ENCODE measurements at places on chromosomes 3 and 15.

GRCh38 chr3:99757966-99758365 lies 59.7 kb upstream of the CMSS1 start:
- DNase-seq = no peak

DNA sequence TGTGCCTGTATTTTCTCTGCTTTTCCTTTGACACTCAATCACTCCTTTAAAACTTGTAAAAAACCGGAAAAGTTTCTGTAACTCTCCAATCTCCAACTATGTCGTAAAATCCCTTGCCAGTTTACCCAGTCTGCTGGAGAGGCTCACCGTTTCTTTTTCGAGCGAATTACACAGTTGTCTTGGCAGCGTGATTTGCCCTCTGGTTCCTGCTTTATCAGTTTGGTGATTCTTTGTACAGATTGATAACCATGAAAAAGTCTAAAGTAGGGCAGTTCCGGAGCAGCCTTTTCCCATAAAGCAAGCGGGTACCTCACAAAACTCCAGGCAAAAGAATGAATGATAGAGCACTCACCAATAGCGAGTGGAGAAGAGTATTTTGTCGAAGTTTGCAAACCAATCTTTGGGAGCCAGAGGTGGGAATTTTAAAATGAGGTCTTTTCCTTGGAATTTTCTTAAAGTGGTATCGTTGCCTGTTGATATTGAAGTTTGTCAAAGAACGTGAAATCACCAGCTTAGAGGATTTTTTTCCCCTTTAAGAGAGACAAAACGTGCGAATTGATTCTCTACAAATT lies at the start of gene TTC23:
Gene TTC23, minus strand, starts transcription at position 312 of the 572 bp plus-strand sequence. CDS start 20,869 bp downstream, outside the sequence.
- DNase-seq = peak; percentile 45

DNA sequence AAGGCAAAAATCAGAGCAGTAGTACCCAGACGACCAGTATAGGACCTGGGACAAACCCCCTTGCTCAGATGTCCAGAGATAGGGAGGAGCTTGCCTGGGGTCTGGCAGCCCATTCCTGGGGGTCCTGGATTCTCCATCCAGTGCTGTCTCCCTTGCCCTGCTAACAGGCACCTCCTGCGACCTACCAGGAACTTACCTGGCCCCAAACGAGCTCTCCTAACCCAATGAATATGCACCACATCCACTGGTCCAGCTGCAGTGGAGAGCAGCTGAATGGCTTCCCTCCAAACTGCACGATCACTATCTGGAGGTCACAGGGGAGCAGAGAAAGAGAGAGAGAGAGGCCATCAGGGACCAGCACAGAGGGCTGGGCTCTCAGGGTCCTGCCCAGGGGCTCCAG lies 19.1 kb upstream of the SEC13 start:
- no peak for DNase-seq

DNA sequence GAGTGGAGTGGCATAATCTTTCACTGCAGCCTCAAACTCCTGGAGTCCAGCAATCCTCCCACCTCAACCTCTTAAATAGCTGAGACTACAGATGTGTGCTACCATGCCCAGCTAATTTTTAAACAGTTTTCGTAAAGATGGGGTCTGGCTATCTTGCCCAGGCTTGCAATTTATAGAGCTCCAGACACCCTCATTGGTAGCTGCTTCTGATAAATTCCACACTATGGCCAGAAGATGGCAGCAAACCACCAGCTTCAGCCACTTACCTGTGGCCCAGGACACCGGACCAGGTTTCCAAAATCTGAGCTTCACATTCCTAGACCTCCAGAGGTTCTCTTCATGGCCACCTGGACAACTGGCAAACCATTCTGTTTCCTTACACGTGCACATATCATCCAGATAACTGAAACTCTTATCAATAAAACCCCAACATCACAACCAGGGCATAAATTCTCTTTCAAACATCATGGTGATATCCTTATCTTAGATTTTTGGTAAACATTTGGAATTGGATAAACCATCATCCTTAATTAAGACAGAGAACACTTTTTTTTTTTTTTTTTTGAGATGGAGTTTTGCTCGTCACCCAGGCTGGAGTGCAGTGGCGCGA lies 28.9 kb downstream of the FBXW12 start:
- DNase-seq = peak; percentile 25

- no peak for DNase-seq
These were observed 17.9 kb upstream of the SATB1 start for GRCh38 chr3:18442756-18443664.

- no peak for DNase-seq
These were observed 7.0 kb downstream of the CLASP2 start for GRCh38 chr3:33711100-33711499.

DNA sequence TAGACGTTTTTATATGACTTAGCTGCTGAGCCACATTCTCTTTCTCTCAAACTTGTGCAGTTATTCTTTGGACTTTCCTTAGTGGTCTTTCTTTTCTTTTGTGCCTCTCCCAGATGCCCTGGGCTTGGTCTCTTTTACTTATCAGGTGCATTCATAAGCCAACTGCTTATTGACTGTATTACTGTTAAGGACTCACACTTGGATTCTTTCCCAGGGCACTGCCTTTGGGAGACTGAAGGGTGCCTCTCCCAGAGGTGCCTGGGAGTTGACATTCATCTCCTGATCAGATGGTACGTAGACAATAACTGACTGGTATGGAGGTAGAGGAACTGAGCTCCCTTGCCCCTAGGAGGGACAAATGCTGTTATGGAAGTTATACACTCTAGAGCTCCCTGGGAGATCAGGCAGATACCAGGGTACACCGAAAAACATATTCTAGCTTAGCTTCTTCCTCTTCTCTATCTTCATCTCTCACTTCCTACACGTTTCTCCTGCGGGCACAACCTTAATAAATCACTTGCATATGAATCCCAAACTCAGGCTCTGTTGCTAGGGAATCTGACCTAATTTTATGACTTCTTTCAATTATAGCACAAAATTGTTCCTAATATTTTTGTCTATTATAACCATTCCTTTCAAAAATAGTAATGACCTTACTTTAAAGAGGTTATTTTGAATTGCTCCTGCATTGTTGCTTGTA lies 24.7 kb downstream of the PARP15 start:
- DNase-seq = no peak

Measured in iPS DF 19.7 (cell line).